Lower lobe of right lung (tissue), 2 donors: ENCODE measurements at places on chromosomes 3 and 15. TPM values are rescaled to one million over a fixed set of nuclear protein-coding genes. Genes with fewer than 3 reads are reported as not detected.

- no peaks in the 10 kb centered on the region for H3K36me3 ChIP-seq
- H3K27me3 ChIP-seq = no peaks in the 10 kb centered on the region
- no peak overlapping the region for H3K4me3 ChIP-seq
- no peak for DNase-seq
- no peak overlapping the region for H3K27ac ChIP-seq
These were observed 41.1 kb upstream of the PLSCR5 start for GRCh38 chr3:146646261-146646660.

EIF4E3 gene
- 29.0 TPM for total RNA-seq

GRCh38 chr3:57659806-57660439 is 33.0 kb downstream of the DENND6A start:
- DNase-seq = no peak
- no peak overlapping the region for H3K4me3 ChIP-seq
- H3K4me1 ChIP-seq = peaks cover 3% of the 10 kb centered on the region
- H3K36me3 ChIP-seq = peaks cover 95% of the 10 kb centered on the region
- H3K27ac ChIP-seq = no peak overlapping the region

GRCh38 chr15:31482122-31482922 is 155.7 kb downstream of the KLF13 start:
- H3K36me3 ChIP-seq = no peaks in the 10 kb centered on the region
- H3K27me3 ChIP-seq = peaks cover 24% of the 10 kb centered on the region
- H3K4me1 ChIP-seq = no peaks in the 10 kb centered on the region
- no peak overlapping the region for H3K27ac ChIP-seq

SLC28A2 gene
- total RNA-seq = 0.21 TPM

CYP11A1 gene
- 0.59 TPM for total RNA-seq

DNA sequence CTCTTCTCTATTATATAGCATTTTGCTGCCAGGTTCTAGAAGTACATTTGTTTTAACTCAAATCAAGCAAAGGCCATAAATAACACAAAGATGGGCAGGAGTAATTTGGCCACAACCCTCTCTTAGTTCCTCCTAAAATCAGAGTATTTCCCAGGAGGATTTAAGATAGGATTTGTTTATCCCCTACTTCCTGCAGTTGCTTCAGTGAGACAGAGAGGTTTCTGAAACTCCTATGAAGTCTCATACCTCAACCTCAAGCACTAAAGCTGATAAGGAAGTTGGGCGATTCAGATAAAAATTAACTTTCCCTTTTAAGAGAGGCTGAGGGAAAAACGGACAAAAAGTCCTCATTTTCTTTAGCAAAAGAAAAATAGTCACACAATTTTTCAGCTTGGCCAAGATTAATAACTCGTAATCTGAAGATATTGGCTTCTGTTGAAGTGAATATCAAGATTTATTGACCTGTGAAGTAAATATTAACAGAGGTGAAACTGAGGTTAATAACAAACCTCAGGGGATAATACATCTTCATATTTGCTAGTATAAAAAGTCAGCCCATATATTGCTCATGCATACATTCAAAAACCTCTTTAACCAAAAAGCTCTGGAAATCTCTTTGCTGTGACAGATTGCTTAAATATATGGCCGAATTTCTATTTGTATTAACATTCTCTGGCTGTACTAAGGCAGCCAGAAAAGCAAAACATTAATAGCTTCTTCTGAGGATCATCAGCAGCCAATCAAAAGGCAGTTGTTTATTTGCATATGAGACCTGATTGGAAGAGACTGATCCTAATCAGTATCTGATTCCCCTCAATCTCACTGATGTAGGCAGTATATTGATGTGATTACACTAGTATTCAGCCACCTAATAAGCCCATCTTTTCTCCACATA is 90.6 kb upstream of the GADL1 start:
- H3K27me3 ChIP-seq = no peaks in the 10 kb centered on the region
- DNase-seq = no peak
- H3K36me3 ChIP-seq = no peaks in the 10 kb centered on the region
- H3K4me3 ChIP-seq = no peak overlapping the region
- peaks cover 9% of the 10 kb centered on the region for H3K4me1 ChIP-seq

- DNase-seq = no peak
- H3K27ac ChIP-seq = no peak overlapping the region
- no peaks in the 10 kb centered on the region for H3K36me3 ChIP-seq
- no peaks in the 10 kb centered on the region for H3K27me3 ChIP-seq
- H3K4me3 ChIP-seq = no peak overlapping the region
These were observed 109.4 kb upstream of the PLXND1 start for GRCh38 chr3:129715854-129716253.

WDR93 gene
- 1.2 TPM for total RNA-seq

C3orf49 gene
- not detected for total RNA-seq

FANCD2OS gene
- total RNA-seq = not detected

GRCh38 chr15:36960947-36961227 is 139.5 kb downstream of the MEIS2 start:
- H3K36me3 ChIP-seq = no peaks in the 10 kb centered on the region
- no peak for DNase-seq
- no peaks in the 10 kb centered on the region for H3K4me1 ChIP-seq
- H3K27ac ChIP-seq = no peak overlapping the region
- no peaks in the 10 kb centered on the region for H3K27me3 ChIP-seq
- H3K4me3 ChIP-seq = no peak overlapping the region

DNA sequence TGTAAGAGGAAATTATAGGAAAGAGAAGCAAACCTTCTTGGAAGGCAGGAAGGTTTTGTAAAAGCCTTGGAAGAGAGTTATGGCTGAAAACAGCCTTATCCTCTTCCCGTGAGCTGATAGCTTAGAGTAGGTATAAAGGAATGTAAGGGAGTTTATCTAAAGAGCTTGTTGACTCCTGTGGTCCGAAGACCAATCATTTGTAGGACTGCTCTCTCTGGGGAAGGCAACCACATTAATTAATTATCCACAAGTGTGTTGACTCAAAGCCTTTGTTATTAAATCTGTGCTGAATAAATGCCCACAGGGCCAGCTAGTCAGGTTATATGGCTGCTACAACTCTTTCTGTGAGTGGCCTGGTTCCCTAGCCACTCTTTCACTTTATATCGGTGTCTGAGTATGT is 452.1 kb upstream of the RASGRP1 start:
- no peaks in the 10 kb centered on the region for H3K4me1 ChIP-seq
- no peaks in the 10 kb centered on the region for H3K36me3 ChIP-seq
- no peaks in the 10 kb centered on the region for H3K27me3 ChIP-seq
- H3K27ac ChIP-seq = no peak overlapping the region
- no peak overlapping the region for H3K4me3 ChIP-seq

CCR9 gene
- not detected for total RNA-seq

- no peak overlapping the region for H3K4me3 ChIP-seq
- H3K27me3 ChIP-seq = no peaks in the 10 kb centered on the region
- H3K4me1 ChIP-seq = peaks cover 25% of the 10 kb centered on the region
- no peak overlapping the region for H3K27ac ChIP-seq
- no peak for DNase-seq
- no peaks in the 10 kb centered on the region for H3K36me3 ChIP-seq
These were observed 32.3 kb downstream of the CBLB start for GRCh38 chr3:105836533-105836932.

- H3K27ac ChIP-seq = no peak overlapping the region
- no peaks in the 10 kb centered on the region for H3K27me3 ChIP-seq
- peaks cover 14% of the 10 kb centered on the region for H3K4me1 ChIP-seq
- no peak overlapping the region for H3K4me3 ChIP-seq
- no peak for DNase-seq
These were observed 17.1 kb downstream of the LMOD3 start for GRCh38 chr3:69105320-69105719.

IL17RB gene
- total RNA-seq = 18.4 TPM

DNA sequence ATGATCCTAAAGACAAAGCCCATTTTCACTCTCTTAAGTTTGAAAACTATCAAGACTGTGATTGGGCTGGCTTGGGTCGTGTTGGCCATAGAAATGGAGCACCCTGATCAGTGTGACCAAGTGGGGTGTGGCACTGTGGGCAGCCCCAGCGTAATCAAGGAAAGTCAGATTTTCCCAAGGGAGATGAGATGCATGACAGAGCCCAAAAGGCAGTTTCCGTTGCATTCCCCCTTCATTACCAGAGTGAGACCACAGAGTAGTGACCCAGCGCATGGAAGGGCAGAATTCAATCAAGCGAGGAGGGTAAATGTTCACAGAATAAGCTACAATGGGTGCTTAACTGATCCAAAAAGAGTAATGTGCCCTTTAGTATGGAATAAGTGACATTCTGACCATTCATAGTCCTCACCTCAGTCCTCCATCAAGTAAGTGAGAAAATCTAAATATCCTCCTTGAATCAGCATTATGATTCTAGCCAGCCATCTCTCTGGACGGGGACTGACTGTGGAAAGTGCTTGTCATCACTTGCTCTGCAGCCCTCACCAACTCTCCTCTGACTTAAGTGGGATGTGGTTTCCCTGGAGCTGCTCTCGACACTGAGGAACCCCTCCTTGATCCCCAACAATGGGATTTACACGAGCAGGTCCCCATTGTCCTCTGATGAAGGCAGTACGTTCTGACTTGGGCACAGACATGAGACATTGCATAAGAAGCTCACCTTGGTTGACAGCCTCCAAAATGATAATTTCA is 430.5 kb downstream of the OCA2 start:
- H3K4me3 ChIP-seq = no peak overlapping the region
- H3K36me3 ChIP-seq = no peaks in the 10 kb centered on the region
- DNase-seq = no peak
- no peak overlapping the region for H3K27ac ChIP-seq

LRTM1 gene
- not detected for total RNA-seq

DNA sequence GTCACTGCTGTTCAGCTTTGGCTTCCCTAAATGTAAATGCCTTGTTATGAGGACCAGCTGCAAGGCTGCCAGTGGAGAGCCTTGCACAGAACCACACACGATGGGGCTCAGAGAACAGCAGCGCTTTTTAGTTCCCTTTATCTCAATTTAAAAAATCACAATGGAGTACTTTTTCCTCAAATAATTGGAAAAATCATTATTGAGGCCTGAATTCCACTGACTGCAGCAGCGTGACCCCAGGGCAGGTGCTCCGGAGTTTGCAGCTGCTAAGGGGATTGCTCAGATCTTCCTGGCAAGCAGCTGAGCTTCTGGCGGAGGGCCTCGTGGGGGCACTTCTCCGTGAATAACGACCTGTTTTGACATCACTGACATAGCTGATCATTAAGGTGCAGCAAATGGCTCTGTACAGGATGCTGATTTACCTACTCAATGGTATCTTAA is 245.6 kb upstream of the TRIM42 start:
- no peaks in the 10 kb centered on the region for H3K36me3 ChIP-seq
- H3K4me1 ChIP-seq = no peaks in the 10 kb centered on the region
- no peak for DNase-seq
- H3K27ac ChIP-seq = no peak overlapping the region
- no peaks in the 10 kb centered on the region for H3K27me3 ChIP-seq

GRCh38 chr3:3907023-3907422 is 107.8 kb downstream of the LRRN1 start:
- H3K4me3 ChIP-seq = no peak overlapping the region
- no peaks in the 10 kb centered on the region for H3K36me3 ChIP-seq
- DNase-seq = no peak
- no peaks in the 10 kb centered on the region for H3K27me3 ChIP-seq
- no peaks in the 10 kb centered on the region for H3K4me1 ChIP-seq

- H3K4me1 ChIP-seq = peaks cover 5% of the 10 kb centered on the region
- peak; percentile 53 for DNase-seq
- no peaks in the 10 kb centered on the region for H3K36me3 ChIP-seq
- H3K27ac ChIP-seq = no peak overlapping the region
These were observed 135.1 kb upstream of the RASGRP1 start for GRCh38 chr15:38699633-38700230.

DNA sequence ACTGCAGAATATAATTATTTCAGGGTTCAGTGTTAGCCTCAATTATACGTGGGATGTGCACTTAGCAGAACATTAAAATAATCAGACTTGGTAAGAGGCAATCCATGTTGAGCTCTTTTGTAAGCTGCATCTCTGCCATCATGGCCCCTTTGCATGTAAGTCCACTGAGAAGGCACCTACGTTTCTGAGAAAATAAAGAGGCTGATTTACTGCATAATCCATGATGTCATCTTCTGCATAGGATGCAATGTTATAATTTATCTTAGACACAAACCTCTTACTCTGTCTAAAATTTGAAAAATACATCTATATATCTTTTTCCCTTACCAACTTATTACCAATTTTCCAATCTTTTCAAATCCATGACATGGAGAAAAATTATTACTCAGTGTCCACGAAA is 1294.7 kb downstream of the ZPLD1 start:
- no peak overlapping the region for H3K4me3 ChIP-seq
- no peaks in the 10 kb centered on the region for H3K36me3 ChIP-seq
- H3K27ac ChIP-seq = no peak overlapping the region
- H3K27me3 ChIP-seq = no peaks in the 10 kb centered on the region
- no peaks in the 10 kb centered on the region for H3K4me1 ChIP-seq

CHRNA5 gene
- total RNA-seq = 2.6 TPM

GRCh38 chr3:87733671-87734367 is 325.0 kb downstream of the CGGBP1 start:
- H3K27ac ChIP-seq = no peak overlapping the region
- no peak overlapping the region for H3K4me3 ChIP-seq
- H3K27me3 ChIP-seq = no peaks in the 10 kb centered on the region
- H3K36me3 ChIP-seq = no peaks in the 10 kb centered on the region
- no peak for DNase-seq

DNA sequence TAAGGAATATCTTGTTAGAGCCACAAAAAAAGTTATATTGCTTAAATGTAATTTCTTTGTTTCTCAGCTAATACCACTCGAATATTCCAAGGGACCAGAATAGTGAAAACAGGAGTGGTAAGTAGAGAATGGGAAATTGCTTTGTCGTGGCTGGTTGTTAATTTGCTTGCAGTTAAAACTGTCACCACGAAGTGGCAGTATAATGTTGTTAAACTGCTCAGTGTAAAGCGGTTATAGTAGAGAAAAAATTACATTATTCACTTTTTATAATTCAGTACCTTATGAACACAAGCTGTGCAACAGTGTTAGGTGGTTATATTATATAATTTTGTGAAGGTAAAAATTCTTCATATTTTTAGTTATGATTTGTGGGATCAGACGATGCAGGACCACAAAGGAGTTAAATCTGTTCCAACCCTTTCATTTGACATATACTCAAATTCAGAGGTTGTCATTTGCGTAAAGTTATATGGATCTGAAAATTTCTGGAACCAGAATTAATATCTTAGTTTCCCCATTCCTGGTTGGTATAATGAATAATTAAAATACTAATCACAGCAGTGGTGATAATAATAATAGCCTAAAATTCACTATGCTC is 171.8 kb downstream of the FEZF2 start:
- no peaks in the 10 kb centered on the region for H3K4me1 ChIP-seq
- no peak overlapping the region for H3K27ac ChIP-seq
- H3K4me3 ChIP-seq = no peak overlapping the region
- H3K27me3 ChIP-seq = no peaks in the 10 kb centered on the region
- peaks cover 28% of the 10 kb centered on the region for H3K36me3 ChIP-seq

- no peaks in the 10 kb centered on the region for H3K27me3 ChIP-seq
- H3K27ac ChIP-seq = no peak overlapping the region
- no peak overlapping the region for H3K4me3 ChIP-seq
These were observed 13.5 kb downstream of the POC1A start for GRCh38 chr3:52140769-52141168.

- no peaks in the 10 kb centered on the region for H3K4me1 ChIP-seq
- no peak overlapping the region for H3K4me3 ChIP-seq
- no peak for DNase-seq
These were observed 37.0 kb upstream of the CASR start for GRCh38 chr3:122146466-122146865.

UBA3 gene
- total RNA-seq = 48.3 TPM

GRCh38 chr3:29493109-29493508 is 212.2 kb downstream of the RBMS3 start:
- H3K4me3 ChIP-seq = no peak overlapping the region
- no peaks in the 10 kb centered on the region for H3K36me3 ChIP-seq
- H3K27me3 ChIP-seq = no peaks in the 10 kb centered on the region
- DNase-seq = no peak
- no peaks in the 10 kb centered on the region for H3K4me1 ChIP-seq
- no peak overlapping the region for H3K27ac ChIP-seq
